ENCODE measurements at places on chromosomes 11 and 22.

GRCh38 chr11:94857337-94857736 lies 89.2 kb downstream of the AMOTL1 start:
- no peak for DNase-seq

DNA sequence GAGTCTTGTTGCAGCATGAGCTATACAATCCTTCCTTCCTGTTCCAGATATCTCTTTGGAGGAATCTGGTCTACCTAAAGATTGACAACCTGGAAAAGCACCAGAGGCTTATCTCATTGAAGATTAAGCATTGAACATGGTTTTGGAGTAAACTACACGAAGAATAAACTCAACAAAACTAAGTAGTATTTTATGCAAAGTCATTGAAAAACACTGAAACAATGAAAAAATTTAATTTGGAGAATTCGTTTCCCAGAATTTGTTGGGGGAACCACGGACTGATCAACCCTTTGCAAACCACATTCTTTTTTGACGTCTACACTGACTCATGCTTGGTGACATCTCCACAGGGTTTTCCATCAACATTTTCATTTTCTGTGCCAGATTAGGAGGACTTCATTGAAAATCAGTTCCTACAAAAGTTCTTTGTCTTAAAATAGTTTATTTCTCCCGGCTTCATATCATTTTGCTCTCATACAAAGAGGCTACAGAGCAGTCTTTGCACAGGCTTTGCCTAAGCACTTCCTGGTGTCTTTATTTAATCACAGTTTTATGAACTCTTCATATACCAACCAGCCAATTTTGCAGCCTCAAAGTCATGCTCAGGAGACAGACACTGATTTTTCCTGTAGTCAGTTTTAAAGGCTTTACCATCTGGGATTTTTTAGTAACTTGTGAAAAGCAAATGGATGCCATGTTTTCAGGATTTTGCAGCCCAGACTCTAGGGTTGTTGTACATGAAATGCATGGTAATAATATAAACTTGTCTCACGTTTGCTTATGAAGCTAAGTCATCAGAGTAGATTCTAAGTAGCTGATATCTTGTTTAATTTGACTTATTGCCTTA lies 186.3 kb downstream of the C11orf91 start:
- no peak for DNase-seq

- DNase-seq, result no peak
Measured at GRCh38 chr11:14386895-14387480, 28.0 kb upstream of the RRAS2 start.

- no peak for DNase-seq
Measured at GRCh38 chr11:196786-197731, 4.2 kb downstream of the SCGB1C1 start.

- no peak for DNase-seq
Measured at GRCh38 chr11:128757886-128758612, 64.2 kb downstream of the FLI1 start.

DNA sequence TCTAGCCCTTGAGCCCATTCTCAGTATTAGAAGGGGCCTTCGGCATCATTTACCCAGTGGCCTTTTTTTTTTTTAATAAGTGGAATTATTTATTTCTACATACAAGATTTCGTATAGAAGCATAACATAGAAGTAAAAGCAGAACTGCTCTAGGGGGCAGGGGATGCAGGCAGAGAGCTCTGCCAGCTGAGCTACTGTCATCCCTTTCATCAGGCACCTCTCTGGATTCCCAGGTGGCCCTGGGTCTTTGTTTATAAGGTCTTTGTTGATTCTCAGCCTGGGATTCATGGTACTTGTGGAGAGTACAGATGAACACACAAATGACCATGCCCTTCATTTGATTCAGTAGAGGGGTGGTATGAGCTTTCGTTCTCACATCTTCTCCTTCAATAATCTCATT lies 66.4 kb downstream of the GAB2 start:
- DNase-seq, result no peak

DNA sequence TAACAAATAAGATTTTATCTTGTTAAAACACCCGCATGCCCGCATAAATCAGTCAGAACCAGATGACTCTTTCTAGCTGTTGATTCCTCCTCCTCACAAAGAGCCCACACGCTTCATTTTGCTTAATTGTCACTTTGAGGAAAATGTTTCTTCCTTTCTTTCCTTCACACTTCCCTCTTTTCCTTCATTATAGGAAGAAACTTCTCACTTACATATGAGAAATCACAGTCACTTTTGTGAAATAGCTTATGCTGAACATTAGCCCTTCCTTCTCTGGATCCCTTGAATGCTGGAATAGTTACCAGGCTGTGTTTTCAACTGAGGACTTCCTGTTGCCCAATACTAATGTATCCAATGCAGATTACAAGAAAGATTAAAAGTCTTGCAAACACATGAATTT lies 5.8 kb downstream of the MS4A6E start:
- DNase-seq, result no peak

DNA sequence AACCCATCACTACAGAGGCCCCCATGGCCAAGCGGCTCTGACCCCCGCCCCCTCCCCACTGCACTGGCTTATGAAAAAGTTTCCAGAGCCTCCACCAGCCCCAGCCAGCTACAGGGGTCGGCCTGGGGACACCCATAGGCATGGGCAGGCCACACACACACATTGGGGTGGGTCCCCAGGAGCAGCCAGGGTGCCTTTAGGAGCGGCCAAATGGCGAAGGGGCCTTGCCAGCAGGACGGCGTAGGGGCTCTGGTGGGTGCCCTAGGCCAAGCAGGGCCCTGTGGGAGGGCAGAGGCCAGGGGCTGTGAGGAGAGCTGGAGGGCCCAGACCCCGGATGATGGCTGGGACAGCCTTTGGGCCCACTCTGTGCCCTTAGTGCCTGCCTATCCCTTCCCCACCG lies 10.1 kb downstream of the TSSC4 start:
- no peak for DNase-seq

DNA sequence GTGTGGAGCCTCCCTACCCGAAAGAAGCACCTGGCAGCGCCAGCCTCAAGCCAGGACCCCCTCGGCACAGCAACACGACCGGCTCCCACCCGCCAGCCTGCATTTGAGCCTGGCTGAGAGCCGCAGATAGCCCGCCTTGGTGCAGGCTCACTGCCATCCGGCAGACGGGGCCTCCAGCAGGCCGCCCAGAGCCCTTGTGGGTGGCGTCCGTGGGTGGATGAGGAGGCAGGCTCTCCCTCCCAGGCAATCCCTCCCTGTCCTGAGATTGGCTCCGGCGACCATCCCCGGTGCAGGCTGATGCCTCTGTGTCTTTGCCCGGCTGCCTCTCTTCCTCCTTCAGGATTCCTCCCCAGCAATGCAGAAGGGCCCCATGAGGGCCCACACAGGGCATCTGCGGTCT lies 1527.9 kb downstream of the BRD1 start:
- no peak for DNase-seq

GRCh38 chr11:70901951-70902521 lies 350.3 kb downstream of the SHANK2 start:
- DNase-seq, result no peak

GRCh38 chr22:32342977-32343376 lies 14.7 kb upstream of the RFPL3 start:
- no peak for DNase-seq

GRCh38 chr11:112465433-112466024 lies 204.9 kb upstream of the PLET1 start:
- DNase-seq, result no peak

DNA sequence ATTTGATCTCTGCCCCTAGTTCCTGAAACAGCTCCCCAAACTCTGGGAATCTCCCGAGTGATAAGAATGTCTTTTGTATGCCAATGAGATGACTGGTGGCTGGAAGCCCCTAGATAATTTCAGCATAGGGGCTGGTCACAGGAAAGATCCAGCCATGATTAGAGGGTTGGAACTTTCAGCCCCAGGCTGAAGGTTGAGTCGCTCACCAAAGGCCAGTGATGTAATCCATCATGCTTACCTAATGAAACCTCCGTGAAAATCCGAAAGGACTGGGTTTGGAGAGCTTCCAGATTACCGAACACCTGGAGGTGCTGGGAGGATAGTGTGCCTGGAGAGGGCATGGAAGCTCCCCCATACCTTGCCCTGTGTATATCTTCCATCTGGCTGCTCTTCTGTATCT lies 26.0 kb downstream of the LRRC32 start:
- no peak for DNase-seq
